ENCODE measurements at places on chromosomes 5 and 9. TPM values are rescaled to one million over a fixed set of nuclear protein-coding genes. Genes with fewer than 3 reads are reported as not detected.

GRCh38 chr5:154371687-154372086 is 74.1 kb upstream of the SAP30L start:
- no peak for DNase-seq

GRCh38 chr5:60583616-60584015 is 116.3 kb downstream of the DEPDC1B start:
- no peak for DNase-seq

DNA sequence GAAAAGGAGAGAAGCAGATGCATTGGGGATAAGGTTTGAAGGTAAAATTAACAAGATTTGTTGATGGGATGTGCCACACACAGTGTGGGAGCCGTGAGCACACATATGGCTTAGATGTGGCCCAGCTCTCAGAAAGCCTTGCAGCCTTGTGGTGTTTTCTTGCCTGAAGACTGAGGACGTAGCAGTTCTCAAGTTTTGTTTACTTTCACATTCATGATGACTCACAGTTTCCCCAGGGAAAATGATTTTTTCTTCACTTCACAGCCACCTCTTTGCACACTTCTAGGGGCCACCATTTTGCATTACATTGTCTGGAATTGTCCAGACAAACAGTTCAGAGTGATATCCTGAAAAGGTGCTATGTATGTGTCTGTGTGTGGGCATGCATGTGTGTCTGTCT is 126.2 kb downstream of the BASP1 start:
- DNase-seq, result no peak

PDGFRB gene
- total RNA-seq, result 62.9 TPM

BTNL9 gene
- 31.4 TPM for total RNA-seq

DNA sequence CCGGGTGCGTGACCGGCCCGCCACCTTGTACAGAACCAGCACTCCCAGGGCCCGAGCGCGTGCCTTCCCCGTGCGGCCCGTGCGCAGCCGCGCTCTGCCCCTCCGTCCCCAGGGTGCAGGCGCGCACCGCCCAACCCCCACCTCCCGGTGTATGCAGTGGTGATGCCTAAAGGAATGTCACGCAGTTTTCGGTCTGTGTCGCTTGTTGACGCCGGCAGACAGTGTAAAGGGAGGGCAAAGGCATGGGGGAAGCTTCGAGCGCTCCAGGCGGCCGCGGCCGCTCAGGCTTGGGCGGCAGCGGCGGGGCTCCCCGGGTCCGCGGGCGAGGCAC is 1.3 kb downstream of the LRRC26 start:
- DNase-seq, result no peak

TMC1 gene
- total RNA-seq, result 0.27 TPM

DNA sequence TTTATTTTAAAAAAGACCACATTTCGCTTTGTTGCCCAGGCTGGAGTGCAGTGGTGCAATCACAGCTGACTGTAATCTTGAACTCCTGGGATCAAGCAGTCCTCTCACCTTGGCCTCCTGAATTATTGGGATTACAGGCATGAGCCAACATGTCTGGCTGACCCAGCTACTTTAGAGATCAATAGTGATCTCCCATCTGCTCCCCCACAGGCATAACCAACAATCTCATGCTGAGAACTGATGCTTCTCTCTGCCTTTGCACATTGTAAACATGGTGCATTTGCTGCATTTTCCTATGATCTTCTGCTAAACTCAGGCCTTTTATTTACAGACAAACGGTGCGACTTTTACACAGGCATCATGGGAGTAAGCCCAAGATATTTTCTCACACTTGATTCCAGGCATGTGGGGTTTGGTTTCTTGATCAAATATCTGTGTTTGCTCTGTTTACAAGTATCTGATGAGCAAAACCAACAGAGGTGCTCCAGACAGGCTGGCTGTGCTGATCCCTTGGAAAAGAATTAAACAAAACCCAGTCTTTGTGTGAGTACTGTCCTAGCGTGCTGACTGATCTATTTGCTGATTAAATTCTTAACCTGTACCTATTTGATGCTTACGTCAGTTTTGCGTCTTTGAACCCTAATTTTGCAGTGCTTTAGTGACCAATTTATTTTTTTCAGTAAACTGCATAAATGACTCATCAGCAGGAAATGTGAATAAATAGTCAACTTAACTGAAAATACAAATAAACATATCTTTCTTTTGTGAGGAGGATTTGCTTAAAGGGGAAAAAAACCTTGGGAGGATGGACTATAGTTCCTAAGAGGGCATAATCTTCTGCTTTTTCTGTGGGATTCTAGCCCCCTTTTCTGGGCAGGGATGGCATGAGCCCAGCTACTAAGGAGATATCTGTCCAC is 191.7 kb upstream of the NR3C1 start:
- DNase-seq, result no peak

DNA sequence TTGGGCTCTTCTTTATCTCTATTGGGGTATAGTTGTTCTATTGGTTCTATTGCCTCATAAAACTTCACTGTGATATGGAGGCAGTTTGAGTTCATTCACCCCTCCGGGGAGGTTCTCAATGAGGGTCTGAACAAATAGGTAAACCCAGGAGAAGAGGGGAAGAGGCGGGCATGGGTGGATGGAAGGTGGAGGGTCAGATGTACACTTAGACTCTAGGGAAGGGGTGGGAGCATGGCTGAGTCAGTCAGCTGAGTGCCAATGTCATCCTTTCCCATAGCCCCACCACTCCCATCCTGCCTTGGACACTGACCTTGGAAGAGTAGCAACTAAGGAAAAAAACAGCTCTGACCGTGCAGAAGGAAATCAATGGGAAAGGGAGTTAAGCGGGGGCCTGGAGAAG is 9.9 kb upstream of the FABP6 start:
- DNase-seq, result no peak

GRCh38 chr5:151002250-151002649 is 18.1 kb upstream of the GPX3 start:
- no peak for DNase-seq

DNA sequence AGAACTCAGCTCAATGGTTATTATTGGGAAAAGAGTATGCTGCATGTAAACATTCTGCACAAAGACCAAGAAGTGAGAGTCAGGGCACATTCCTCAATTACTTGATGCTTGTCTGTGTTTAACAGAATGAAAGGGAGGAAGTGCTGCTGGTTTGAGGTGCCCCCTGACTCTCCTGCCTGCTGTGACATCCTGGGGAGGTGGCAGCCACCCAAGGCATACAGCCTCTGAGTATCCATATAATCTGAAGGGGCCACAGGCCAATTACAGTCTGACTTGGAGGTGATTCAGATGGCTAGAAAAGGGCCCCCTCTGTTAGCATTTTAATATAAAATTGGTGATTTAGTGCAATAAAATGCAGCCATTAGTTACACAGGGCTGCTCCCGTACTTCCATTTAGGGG is 313.8 kb downstream of the ASTN2 start:
- no peak for DNase-seq

DNA sequence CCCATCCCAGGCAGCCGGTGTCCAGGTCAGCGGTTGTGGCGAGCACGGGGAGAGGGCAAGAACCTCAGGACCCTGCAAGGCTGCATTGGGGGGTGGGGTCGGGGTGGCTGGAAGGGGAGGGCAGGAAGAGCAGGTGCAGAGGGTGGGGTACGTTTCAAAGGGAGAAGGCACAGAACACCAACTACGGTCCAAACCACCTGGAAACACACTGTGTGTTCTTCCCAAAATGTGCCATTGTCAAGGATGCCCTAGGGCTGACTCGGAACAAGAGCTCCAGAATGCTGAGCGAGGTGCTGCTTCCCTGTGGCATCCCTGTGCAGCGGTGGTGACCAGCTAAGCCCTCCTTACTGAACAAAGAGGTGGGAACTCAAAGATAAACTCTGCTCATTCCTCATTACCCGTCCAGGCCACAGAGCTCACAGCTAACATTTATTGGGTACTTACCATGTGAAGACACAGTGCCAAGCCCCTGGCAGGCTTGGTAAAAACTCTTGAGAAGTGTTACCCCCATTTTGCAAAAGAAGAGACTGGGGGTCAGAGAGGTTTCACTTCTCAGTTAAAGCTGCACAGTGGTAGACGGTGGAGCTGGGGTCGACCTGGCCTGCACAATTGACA is 153.8 kb downstream of the COL23A1 start:
- DNase-seq, result no peak

GRCh38 chr5:138037271-138037670 is 4.4 kb upstream of the FAM13B start:
- no peak for DNase-seq

SV2C gene
- total RNA-seq, result 0.06 TPM

DNA sequence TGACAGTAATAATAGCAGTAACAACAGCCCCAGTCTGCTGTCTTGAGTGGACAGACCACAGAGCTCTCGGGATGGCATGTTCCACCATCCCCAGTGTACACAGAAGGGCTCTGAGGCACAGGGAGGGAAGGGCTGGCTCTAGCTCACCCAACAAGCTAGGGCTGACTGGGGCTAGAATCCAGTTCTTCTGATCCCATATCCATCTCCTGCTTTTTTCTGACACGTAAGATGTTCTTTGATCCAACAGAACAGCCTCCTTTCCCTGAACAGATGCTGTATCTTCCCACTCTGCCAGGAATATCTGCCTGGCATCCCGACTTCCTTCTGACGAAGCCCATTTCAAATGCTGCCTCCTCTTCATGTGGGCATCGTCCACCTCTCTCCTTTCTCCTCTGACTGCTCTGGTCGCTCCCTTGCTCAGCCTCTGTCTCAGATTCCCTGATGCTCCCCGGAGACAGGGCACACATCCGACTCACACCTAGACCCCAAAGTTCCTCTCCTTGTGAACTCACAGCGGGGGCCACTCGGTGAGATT is 43.6 kb upstream of the CLK4 start:
- DNase-seq, result no peak

LRRC70 gene
- 2.2 TPM for total RNA-seq

RGS7BP gene
- total RNA-seq, result 2.0 TPM

DNA sequence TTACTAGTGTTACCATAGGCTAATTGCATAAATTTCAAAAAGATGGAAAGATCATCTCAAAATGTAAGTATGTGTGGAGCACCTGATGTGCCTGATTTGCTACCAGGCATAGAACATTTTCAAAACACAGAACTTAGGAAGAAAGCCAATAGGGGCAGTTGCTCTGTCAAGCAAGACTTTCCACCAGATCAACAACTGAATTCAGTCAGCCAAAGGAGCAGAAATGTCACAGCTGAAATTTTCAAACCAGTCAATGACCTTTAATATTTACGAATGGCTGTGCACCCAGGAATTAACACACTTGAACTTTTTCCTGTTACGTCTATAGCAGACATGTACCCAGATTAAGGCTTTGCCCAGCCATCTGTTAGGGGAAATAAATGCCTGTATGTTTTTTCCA is 452.8 kb upstream of the PTGER4 start:
- DNase-seq, result no peak

TNFSF15 gene
- total RNA-seq, result 0.05 TPM

DNA sequence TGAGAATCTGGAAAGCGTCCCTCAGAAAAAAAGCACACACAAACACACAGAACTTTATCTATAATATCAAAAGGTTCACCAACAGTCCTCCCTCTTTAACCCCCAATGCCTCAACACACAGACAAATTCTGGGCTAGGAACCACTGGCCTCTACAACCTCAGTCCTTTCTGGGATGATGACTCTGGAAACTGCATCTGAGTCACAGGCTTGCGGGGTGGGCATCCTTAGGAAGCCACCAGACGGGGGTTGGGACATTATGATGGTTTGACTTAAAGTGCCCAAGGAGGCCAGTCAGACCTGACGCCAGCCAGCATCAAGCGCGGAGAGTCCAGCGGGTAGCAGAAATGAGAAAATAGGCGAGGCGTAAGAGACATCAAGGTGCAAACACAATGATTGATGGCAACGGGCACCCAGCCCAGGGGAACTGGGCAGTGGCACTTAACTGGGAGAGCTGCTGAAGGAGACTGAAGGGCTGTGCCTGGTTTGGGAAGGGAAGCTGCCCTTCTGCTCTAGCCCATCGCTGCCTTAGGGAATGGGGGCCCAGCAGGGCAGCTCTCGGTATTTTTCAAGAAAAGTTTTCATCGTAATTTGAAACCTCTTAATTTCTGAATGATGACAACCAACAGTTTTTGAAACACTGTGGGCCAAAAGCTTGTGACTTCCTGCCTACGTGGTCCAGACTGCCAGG is 20.7 kb downstream of the SPRY4 start:
- no peak for DNase-seq

- no peak for DNase-seq
Observed at GRCh38 chr5:107104040-107104995, 566.4 kb downstream of the EFNA5 start.

DNA sequence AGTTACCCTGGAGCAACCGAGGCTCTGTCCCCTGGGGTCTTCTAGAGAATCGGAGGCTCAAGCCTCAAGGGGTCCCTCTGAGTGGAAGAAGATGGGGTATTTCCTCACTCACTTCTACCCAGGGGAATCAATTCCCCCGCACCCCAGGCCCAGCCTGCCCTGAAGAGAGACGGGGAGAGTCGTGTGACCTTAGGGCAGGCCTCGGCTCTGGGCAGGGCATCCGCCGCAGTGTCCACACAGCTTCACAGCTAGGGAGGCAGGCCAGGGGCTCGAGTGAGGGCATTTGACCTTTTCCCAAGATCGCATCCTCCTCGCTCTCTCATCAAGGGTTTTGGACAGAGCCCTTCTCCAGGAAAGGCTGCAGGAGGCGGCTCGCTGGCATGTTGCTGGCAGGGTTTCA is 57.9 kb upstream of the CNOT6 start:
- no peak for DNase-seq

CCT5 gene
- total RNA-seq, result 117 TPM

DNA sequence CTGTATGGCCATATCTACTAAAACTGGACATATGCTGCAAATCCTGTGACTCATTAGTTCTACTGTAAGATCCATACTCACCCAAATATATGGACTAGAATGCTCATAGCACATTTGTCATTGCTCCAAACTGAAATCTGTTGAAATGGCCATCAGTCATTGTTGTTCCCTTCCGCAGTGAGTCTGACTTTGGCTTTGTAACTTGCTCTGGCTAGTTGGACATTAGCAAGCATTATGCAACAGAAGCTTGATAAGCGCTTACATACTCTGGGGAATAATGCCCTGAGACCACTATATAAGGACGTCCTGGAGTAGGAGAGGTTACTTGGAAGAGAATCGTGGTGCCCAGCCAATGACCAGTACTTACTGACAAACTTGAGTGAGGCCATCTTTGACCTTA is 9.0 kb downstream of the KIAA1958 start:
- DNase-seq, result no peak

PAEP gene
- not detected for total RNA-seq

EPB41L4A gene
- 28.5 TPM for total RNA-seq

SH3GL2 gene
- total RNA-seq, result 0.71 TPM

DNA sequence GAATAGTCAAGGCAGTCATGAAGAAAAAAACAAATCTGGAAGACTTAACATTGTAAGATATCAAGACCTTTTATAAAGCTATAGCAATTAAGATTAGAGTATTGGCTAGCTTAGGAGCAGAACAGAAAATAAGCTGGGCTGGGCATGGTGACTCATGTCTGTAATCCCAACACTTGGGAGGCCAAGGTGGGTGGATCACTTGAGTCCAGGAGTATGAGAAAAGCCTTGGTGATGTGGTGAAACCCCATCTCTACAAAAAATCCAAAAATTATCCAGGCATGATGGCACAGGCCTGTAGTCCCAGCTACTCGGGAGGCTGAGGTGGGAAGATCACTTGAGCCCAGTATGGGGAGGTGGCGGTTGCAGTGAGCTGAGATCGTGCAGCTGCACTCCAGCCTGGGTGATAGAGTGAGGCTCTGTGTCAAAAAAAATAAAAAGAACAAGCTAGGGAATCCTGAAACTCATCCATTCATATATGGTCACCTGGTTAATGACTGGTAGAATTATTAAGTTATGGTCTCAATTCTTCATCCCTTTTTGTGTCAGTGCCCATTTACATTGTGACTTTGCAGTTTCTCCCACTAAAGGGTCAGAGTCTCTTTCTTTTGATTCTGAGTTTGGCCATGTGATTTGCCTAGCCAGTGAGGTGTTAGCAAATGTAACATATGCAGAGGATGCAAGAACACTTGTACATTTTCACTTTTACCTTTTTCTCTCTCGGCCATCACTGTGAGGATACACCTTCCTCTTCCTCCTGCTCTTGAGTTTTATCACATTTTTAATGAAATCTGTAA is 144.6 kb upstream of the SGCD start:
- DNase-seq, result no peak
